ENCODE measurements at places on chromosomes 12 and 14.
A peak's percentile ranks its signal among the peaks of the same experiment; 100 is the strongest.

DNA sequence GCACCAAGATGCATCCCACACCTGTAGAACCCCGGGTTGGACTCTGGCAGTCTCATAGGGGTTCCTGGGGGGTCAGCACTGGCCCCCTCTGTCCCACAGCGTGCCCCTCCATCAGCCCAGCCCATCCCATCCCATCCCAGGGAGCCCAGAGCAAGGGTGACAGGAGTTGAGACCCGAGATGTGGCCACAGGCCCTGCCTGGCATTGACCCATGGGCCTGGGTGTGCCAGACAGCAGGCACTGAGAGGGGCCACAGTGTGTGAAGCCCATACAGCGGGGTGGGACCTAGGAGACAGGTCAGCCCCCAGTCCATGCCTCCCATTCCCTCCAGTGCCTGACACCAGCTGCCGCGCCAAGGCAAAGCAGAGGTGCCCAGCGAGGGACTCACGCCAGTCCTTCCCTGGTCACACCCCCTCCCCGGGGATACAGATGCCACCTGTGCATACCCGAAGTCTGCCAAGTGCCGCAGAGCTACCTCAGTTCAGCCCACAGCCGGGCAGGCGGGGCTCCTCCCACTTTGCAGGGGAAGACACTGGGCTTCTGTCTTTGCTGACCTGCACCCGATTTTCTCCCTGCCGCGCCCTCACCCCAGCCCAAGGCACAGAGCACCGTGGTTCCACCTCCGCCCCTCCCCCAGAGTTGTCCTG lies 50.4 kb downstream of the CYP46A1 start:
- DNase-seq, result no peak

- DNase-seq, result no peak
These were observed 32.5 kb upstream of the LALBA start for GRCh38 chr12:48602192-48602989.

- peak; percentile 16 for DNase-seq
These were observed 510.8 kb downstream of the TMTC2 start for GRCh38 chr12:83197483-83197914.

- DNase-seq, result no peak
These were observed 24.0 kb upstream of the SLC38A1 start for GRCh38 chr12:46292754-46293402.

GRCh38 chr14:102316338-102316742 lies 3.2 kb upstream of the ZNF839 start:
- DNase-seq, result peak; percentile 69

DNA sequence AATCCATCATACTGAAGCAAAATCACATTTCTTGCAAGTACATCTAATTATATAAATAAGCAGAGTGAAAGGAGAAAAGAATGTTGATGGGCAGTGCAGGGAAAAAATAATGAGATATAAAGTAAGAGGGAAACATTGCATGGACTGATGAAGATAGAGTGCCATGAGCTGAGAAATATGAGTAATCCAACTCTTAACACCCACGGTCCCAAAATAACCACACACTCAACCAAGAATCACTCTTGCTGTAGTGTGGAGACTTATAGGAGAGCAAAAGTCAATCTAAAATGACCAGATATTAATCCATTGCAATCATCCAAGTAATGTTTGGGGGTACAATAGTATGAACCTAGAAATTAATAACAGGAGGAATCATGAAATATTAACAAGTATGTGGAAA lies 40.2 kb downstream of the MYF5 start:
- DNase-seq, result no peak

GRCh38 chr12:109154451-109155438 lies 38.4 kb downstream of the ACACB start:
- DNase-seq, result peak; percentile 77

GRCh38 chr12:128978067-128978466 lies 124.8 kb downstream of the GLT1D1 start:
- DNase-seq, result no peak

DNA sequence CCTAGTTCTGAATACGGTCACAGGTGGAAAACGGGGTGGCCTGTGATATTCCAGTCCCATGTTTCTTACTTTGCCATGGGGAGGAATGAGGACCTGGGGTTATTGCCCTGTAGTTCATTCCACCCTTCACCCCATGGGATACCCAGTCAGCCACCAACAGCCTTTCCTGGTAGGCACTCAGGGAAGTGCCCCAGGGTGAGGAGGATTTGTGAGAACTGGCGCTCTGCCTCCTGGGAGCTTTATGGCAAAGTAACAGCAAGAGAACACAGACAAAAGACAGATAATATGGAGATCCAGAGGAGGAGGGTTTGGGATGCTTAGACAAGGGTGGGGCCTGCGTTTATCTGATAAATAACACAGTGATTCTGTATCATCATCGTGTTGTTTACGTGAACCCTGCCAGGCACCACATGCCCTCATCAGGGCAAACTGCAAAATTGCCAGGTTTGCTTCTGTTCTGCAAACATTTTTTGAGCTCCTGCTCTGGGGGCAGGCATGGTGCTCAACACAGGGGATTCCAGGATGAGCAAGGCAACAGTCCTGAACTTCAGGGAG lies 223.5 kb downstream of the SLC41A2 start:
- no peak for DNase-seq

- DNase-seq, result no peak
These were observed 46.6 kb upstream of the LTBP2 start for GRCh38 chr14:74658535-74659131.

DNA sequence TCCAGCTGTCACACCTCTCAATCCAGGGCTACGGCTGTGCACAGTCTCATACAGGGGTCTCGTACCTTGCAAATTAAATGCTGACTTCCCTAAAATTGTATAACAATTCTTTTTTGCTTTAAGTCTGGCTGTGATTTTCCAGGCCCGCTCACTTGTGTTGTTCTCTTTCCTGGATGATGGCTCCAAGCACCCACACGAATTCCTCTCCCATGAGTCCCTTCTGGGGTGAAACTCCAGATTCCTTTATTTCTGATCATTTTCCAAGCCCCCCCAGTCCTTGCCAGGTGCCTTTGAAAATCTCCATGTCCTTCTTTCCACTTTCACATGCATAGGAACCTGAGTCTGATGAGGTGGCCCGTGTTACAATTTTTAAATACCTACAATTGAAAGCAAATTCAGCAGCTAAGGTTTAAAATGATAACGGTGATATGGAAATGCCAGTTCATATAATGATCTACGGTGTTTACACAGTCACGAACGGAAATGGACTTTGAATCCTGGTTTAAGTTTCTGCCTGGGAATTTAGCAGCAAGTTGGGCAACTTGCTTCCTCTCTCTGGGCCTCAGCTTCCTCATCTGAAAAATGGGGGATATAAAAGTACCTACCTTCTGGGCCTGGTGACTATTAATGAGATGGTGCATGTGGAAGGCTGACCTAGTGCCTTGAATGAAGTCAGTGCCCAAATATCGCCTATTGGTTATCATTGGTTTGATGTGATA lies 85.5 kb downstream of the STAB2 start:
- no peak for DNase-seq

DNA sequence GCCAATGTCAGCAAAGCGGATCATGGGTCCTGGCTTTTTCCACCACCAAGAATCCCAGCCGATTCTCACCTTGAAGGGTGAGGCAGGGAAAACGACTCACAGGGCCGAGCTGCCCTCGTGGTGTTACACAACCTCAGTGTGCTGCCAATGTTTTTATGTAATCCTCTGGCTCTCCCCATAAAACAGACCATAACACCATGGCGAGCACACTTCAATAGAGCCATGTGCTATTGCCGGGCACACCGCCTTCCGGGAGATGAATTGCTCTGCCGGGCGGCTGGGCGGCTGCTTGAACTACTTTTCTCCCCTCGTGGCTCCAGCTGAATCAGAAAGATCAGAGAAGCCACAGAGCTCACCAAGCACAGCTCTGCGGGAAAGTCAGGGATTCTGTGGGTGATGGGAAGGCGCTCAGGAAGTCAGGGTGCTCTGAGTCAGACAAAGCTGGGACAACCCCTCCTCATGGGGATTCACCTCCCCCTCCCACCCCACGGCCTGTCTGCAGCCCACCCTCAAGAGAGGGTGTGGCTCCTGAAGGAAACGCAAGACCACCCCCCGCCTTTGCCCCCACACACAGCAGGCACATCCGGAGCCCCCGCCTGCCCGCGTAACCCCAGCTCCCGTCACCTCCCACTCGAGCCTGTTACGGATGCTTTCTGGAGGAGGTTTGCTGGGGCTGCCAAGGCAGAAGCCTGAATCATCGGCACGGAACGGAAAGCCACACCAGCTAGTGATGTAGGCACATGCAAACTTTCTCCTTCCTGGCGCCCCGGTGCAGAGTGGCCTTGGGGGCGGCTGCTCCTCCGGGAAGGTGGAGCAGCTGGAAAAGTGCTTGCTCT lies 1.8 kb downstream of the GALNT9 start:
- peak; percentile 10 for DNase-seq

DNA sequence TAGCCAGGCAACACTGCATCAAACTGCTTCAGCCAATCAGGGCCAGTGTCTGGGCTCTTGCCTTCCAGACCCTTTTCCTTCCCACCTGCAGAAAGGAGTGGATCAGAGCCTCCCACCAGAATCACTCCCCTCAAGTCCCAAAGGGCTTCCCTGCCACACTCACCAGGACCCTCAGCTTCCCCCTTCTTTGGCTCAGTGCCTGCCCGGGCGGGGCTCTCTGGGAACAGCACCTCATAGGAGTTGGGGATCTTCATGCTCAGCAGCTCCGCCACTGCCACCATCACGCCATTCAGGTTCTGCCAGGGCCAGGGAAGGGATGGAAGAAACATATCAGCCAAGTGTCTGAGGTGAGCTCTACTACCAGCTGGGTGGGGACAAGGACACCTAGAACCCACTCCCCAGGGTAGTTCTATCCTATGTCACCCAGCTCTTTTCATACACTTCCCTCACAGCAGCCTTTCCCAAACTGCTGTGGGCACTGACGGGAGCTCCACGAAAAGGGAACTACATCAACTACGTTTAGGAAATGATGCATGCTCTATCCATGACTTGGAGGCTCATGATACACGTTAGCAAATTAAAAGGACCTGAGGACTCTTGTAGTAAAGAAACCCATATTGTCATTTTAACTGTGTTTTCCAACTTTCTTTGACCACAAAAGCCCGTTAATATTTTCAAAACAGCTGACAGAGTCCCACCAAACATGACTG lies 9.4 kb upstream of the PRKAG1 start:
- no peak for DNase-seq

DNA sequence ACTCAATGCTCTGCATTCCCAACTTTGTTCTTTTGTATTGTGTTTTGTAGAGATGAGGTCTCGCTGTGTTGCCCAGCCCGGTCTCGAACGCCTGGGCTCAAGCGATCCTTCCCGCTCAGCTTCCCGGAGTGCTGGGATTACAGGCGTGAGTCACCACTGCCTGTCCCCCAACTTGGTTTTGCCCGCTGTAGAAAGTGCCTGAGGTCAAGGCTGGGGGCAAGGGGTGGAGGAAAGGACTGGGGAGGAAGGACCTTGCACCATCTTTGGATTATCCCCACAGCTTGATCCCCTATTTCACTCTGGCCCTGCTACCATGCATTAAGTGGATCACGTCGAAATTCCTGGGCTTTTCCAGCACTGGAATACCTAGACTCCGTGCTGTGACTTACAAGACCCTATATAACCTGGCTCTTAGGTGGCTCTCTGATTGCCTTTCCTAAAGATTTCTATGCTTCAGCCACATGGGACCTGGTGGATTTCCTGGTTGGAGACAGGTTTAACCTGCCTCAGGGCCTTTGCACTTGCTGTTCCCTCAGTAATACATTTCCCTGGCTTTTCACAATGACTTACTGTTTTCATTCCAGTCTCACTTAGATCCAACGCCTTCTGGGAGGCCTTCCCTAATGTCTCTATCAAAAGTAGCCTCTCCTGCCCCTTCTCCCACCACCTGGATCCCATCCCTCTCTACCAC lies 608 bp upstream of the PIANP start:
- DNase-seq, result no peak

- DNase-seq, result no peak
These were observed 27.9 kb downstream of the MOAP1 start for GRCh38 chr14:93156693-93157369.

GRCh38 chr12:77940011-77940423 lies 109.3 kb downstream of the NAV3 start:
- peak; percentile 36 for DNase-seq

DNA sequence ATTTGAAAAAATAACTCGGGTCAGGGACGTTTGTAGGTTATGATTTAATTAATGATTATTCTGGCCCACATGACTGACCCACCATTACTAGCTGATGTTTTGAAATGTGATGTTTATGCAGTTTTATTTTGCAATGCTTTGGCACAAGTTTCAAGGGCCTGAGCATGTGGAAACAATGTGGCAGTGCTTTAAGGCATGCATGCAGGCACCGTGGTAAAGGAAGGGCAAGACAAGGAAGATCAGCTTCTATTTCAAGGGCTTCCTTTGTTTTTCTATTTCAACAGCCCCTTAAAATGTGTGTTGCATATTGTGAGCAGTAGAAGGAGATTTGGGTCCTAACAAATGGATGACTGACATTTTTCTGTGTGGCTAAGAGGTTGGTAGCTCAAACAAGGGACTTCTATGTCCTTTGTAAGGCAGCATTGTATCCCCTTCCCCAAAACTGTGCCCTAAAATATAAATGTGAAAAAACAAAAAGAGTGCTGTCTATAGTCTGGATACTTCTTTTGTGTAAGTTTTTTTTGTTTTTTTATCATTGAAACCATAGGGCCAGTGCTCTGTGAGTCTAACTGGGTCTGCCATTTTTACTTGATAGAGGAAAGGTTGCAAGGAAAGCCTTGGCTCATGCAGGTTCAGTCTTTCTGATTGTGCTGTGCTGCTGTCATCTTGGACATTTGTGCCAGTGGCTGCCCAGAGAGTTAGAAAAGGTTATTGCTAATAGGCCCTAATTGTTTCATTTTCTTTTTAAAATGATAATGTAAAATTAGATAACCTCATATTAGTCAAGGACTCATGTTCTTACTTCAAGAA lies 103.5 kb downstream of the FGD4 start:
- no peak for DNase-seq

GRCh38 chr14:99229654-99230207 lies 42.3 kb downstream of the BCL11B start:
- no peak for DNase-seq

DNA sequence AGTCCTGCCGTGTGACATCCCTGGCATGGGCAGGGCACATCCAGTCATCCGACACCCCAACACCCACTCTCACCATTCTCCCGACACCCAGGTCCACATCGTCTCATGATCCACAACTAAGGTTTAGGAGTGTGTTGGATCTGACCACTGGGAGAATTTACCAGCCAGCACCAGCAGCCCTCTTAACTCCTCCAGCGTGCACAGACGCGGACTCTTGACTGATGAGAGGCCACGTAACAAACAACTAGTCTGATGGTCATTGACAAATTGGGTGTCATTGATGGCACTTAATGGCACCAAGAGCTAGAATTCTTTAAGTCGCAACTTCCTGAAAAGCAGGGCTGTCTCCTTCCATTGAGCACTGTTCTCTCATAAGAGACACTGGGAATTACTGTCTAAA lies 203.0 kb upstream of the SFSWAP start:
- no peak for DNase-seq

GRCh38 chr14:105537580-105538474 lies 11.4 kb downstream of the TMEM121 start:
- peak; percentile 21 for DNase-seq

Measured in OCI-M1 (cell line).